ENCODE measurements at places on chromosomes 5 and 9. TPM values are rescaled to one million over a fixed set of nuclear protein-coding genes. Genes with fewer than 3 reads are reported as not detected.

- DNase-seq = no peak
Observed at GRCh38 chr9:86598411-86599239, 244.4 kb upstream of the TUT7 start.

NUTM2G gene
- not detected for total RNA-seq

MARCHF3 gene
- total RNA-seq = 12.7 TPM

GRCh38 chr9:34375901-34376595 lies 650 bp downstream of the MYORG start:
- DNase-seq = peak; percentile 91

DNA sequence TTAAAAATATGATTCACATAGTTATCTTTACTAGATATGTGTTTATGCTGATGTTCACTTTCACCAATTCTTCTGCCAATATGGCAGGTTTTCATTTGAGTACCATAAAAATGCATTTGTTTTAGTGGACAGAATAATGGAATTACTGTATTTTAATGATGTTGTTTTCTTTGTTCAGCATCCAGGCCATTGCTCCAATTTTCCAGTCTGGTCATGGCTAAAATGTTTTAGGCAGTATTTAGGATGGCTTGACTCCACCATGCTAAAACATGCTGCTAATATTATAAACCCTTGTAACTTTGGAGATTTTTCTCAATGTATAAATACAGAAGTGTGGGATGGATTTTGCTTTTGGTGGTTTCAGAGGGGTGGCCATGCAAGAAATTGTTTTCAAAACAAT lies 273.0 kb upstream of the RPS23 start:
- no peak for DNase-seq

QRFP gene
- not detected for total RNA-seq

- DNase-seq = no peak
Observed at GRCh38 chr9:117704597-117704996, 394 bp downstream of the TLR4 start.

GRCh38 chr9:95057101-95057500 lies 260.4 kb downstream of the FANCC start:
- no peak for DNase-seq

SHC3 gene
- total RNA-seq = 0.17 TPM

CD274 gene
- 28.1 TPM for total RNA-seq

DNA sequence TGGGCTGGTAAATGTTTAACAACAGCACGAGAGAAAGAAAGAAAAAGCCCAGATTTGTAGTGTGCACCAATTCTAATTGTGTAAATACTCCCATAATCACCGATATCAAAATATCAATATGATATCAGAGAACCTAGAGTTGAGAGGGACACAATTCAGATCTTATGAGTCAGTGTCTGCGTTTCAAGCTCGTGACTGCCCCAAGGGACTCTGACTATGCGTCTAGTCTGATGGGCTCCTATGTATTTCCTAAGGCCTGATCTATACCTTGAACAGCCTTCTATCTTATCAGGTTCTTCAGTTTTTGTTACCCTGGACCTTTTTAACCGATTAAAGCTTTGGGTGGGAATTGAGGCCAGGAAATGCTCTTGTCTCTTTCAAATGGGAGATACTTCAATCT lies 243.0 kb upstream of the SLC24A2 start:
- no peak for DNase-seq

GRCh38 chr9:121645003-121645402 lies 6.4 kb upstream of the DAB2IP start:
- peak; percentile 57 for DNase-seq

- no peak for DNase-seq
Observed at GRCh38 chr5:98296426-98296825, 477.0 kb upstream of the RGMB start.

PCDH12 gene
- 72.0 TPM for total RNA-seq

LURAP1L gene
- total RNA-seq = 21.3 TPM

PSIP1 gene
- 121 TPM for total RNA-seq

DNA sequence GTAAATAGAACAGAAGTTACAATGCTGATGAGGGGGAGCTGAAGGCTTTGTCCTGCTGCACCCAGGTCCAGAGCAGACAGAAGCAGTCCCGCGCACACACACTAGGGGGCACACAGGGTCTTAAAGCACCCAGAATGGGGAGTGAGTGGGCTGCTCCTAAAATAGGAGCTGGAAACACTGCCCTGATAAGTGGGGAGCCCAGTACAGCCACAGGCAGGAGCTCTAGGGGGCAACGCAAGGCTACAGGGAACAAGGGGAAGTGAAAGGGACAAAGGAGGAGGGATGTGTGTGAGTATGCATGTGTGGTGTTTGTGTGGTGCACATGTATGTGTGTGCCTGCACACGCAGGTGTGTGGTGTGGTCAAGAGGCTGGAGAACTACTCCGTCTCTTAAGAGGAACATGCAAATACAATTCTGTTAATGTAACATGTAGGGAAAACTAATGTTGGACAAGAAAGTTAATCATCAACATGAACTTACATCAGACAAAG lies 191.5 kb downstream of the ROR2 start:
- DNase-seq = no peak

- no peak for DNase-seq
Observed at GRCh38 chr5:873328-873727, 19.3 kb downstream of the BRD9 start.

All from spleen (tissue), 13 donors.